HuH-7 (cell line): ENCODE measurements at places on chromosomes 2 and 18.

DNA sequence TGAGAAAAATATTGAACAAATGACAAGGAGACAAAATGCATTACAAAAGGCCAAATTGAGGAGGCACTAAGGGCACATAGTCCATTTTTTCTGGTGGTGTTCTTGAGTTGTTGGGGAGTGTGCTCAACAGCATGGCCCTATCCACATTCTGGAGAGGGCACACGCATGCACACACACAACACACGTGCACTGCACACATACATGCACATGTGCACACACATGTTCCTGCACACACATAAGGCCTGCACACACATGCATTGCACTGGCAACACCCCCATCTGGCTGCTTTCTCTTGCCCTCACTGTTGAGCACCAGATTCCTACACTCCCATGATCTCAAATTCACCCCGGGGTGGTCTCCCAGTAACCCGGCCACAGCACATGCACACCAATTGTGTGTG is 659.2 kb upstream of the RAB6C start:
- DNase-seq: no peak

DNA sequence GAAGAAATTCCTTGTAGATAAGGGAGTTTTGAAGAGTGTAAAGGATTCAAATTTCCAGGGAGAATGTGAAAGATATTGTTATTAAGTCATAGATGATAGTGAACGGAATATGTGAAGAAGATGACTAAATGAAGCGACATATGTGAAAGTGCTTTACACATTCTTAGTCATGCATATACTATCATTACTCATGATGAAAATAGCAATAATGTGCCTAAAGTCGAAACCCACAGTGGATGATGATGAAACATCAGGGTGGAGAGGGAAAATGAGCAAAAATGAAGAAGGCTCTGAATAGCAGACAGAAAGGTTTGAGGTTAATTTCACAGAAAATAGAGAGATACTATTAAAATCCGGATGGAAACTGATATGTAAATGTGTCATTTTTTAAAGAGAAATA is 1237.1 kb downstream of the LRP1B start:
- DNase-seq: no peak

- DNase-seq: peak; percentile 65
These were observed 546 bp downstream of the CHPF start for GRCh38 chr2:219542931-219543595.

DNA sequence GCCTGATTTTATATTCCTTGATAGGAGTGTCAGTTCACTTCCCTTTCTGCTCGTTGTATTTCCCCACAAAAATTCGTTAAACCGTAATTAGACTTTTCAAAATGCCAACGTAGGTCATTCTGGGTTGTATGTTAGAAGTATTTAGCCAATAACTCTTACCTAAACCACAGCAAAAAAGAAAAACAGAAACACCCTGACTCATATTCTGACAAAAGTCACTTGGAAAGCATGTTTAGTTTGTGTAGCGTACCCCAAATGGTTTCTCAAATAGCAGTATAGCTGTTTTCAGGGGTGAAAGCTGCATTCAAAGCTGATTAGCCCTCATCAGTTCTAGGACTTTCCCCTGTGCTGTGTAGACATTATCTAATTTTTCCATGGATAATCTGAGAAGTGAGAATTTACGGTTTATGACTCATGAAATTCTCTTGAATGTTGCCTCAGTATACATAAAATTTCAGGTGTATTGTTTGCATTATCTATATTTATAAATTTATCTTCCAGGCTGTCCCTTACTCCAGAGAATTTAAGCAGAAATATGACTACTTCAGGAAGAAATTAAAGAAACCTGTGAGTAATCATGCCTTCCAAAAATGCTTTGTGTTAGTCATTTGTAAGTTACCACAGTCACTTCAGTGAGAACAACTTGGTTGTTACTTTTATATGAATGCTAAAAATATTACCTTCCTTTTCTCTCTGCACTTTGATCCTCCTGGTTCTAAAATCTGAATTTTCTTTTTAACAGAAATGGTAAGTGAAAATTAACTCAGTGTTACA is 264.9 kb downstream of the ALPK2 start:
- no peak for DNase-seq

DNA sequence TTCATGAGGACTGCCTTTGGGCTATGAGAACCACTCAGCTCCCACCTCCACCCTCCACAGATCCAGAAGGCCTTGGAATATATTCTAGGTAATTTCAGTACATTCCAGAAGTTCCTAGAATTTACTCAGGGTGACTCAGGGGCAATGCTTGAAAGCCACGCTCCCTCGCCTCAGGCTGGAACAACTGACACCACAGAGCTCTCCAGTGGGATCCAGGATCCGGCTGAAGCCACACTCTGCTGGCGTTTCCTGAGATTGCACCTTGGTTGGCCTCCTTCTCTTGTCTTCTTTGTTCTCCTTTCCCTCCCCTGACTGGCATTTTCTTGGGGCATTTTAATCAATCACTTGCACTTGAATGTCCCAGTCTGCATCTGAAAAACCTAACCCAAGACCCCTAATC is 92.6 kb upstream of the KCNE4 start:
- DNase-seq: no peak

DNA sequence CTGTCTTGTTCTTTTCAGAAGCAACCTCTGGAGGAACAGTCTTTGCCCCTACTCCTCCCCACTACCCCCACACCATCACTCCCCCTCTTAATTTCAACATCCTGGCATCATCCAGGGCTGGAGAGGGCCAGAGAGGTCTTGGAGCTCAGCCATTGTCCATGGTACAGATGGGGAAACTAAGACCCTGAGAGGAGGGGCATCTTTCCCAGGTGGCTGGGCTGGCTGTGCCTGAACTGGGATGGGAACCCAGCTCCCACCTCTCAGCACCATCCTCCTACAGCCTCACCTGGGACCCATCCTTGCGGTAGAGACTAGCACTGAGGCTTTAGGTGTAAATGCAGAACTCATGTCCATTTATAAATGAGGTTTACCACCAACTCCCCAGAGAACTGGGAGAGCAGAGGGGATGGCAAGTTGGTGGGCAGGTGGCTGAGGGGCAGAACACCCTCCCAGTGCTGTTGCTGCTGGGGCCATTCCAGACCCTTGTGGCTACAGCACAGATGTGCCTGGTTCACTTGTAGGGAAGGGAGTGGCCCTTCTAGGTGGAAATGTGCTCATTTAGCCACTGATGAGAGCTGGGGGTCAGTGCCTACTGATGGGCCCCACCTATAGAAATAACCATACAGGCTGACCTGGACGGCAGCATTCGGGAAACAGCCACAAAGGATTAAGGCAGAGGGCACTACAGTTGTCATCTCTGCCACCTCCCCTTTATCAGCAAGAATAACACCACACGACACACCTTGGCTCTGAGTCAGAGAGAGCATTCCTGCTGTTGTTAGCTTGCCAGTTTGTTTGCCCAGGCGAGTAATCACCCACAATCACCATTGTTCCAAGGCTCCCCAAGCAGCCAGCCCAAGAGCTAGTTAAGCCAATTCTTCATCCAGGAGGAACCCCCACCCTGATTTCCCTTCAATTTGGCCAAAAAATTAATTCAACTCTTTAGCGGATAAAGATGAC is 2.1 kb downstream of the MLPH start:
- DNase-seq: no peak

- no peak for DNase-seq
These were observed 306.9 kb upstream of the NT5C1B start for GRCh38 chr2:18896125-18896764.

GRCh38 chr2:64730551-64731262 is 77.0 kb upstream of the SERTAD2 start:
- DNase-seq: peak; percentile 54

DNA sequence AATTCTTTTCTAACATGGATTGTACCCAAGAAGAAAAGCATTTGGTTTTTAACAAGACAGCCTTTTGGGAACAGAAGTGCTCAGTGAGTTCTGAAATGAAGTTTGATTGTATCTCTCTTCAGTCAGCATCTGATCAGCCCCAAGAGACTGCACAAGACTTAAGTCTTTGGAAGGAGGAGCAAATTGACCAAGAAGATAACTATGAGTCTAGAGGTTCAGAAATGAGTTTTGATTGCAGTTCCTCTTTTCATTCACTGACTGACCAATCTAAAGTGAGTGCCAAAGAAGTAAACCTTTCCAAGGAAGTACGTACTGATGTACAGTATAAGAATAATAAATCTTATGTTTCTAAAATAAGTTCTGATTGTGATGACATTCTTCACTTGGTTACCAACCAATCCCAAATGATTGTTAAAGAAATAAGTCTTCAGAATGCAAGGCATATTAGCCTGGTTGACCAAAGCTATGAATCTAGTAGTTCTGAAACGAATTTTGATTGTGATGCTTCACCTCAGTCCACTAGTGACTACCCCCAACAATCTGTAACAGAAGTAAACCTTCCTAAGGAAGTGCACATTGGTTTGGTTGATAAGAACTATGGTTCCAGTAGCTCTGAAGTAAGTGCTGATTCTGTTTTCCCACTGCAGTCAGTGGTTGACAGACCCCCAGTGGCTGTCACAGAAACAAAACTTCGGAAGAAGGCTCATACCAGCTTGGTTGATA is 31.2 kb downstream of the ZDBF2 start:
- DNase-seq: no peak

DNA sequence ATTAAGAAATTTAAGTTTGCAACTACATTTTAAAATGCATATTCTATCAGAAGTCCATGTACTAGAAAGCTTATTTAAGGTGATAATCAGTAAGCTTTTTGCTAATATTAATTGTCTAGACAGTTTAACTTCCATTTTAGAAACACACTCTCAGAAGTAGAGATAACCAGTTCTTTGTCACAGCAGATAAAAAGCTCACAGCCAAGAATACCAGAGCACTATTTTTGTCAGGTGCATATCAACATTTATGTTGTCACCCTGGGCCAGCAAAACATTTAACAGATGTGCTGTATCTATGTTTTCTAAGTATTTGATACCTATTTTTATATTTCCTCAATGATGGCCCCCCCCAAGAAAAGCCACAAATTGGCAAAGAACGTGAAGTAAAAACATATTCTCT is 192.6 kb downstream of the ERBB4 start:
- no peak for DNase-seq

- no peak for DNase-seq
These were observed 43.6 kb downstream of the POLR1A start for GRCh38 chr2:86062043-86062442.

DNA sequence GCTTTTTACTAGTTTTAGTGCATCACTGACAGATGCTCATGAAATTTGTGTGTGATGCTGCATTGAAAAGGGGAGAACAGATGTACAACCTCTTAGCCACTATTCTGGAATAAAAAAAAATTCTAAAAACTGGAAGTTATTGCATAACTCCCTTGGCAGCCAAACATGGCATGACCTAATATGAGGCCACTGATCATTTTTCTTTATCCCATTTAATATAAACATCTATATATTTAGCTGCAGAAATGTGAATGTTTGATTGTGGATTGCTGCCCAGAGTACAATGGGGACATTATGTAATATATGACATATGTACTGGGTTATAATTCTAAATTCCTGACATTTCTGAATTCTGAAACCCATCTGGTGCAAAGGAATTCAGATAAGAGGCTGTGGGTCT is 86.5 kb downstream of the CDCA7 start:
- DNase-seq: no peak

- DNase-seq: no peak
These were observed 35.9 kb upstream of the MGAT5 start for GRCh38 chr2:134217924-134218323.

DNA sequence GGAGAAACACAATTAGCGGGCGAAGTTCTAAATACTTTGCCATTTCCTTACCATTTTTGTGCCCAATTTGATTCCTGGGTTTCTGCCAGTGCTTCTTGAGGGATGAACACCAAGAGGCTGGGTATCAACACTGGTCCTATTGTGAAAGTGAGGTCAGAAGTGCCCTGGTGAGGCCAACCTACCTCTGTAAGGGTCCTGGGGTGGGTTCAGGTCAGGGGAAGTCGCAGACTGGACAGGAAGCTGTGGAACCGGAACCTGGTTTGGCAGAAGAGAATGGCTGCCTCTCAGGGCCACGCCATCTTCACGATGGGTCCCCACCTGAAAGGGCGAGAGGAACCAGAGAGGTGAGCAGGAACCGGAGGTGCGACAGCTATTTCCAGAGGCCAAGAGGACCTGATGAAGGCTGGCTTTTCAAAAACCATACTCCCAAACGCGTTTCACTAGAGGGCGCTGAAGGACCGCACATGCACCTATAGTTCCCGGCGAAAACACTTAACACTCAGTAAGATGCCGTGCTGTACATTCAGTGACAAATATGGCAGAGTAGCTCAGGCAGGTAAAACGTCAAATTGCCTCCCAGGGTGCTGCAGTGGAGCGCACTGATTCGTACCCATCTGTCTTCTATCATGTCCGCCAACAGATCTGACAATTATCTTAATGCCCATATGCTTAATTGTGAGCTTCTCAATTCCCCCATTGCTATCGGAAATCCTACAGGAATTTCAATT is 275.3 kb upstream of the CCDC68 start:
- DNase-seq: peak; percentile 30

DNA sequence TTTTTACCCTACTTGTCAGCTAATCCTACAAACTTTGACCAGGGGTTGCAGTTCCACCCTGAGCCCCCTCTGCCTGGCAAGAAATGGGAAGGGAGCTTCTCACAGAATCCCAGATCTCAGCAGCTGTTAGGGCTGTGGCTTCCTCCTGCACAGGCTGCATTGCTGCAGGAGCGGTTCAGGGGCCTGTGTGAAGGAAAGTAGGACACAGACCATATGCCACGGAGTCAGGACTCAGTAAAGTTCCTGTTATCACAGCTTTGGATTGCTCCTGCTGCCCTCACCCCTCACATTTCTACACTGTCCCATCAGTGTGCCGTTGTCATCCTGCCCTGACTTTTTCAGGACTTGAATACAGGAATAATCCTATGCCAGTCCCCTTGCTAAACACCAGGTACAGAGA is 62.8 kb upstream of the SP3 start:
- DNase-seq: no peak

GRCh38 chr2:196284866-196285557 is 113.6 kb upstream of the STK17B start:
- DNase-seq: no peak

DNA sequence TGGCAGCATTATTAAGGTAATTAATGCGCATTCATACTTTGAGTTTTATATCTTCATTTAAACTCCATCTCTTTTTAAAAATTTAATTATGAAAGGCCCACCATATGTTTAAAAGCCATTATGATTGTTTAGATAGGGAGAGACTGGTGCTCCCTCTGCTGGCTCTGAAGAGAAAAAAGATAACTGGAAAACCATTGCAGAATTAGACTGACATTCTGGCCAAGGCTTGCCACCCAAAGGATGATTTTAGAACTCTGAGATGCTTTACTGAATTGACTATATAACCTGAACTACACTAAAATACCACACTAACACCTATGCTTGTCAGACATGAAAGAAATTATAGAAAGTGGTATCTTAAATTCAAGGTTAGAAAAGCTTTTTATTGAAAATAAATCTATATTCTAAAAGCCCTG is 127.6 kb upstream of the SPOPL start:
- DNase-seq: peak; percentile 12

- no peak for DNase-seq
These were observed 10.5 kb downstream of the SCYGR4 start for GRCh38 chr2:227627769-227628168.

- DNase-seq: no peak
These were observed 150.8 kb upstream of the SPATS2L start for GRCh38 chr2:200155652-200156051.

DNA sequence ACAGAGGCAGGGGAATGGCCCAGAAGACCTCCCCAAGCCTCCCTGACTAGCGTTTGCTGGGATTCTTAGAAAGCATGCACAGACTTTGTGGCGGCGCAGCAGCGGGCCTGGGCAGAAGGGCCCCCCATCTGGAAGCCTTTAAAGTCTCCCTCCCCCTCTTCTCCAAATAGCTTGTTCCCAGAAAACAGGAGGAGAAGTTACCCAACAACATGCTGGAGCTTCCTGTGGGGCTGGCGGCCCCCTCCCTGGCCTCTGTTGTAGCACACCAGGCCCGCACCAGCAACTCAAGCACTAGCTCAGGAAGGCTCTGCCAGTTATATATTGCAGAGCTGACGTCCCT is 334.8 kb downstream of the DYSF start:
- DNase-seq: no peak
